ENCODE measurements at places on chromosomes 11 and 22.

DNA sequence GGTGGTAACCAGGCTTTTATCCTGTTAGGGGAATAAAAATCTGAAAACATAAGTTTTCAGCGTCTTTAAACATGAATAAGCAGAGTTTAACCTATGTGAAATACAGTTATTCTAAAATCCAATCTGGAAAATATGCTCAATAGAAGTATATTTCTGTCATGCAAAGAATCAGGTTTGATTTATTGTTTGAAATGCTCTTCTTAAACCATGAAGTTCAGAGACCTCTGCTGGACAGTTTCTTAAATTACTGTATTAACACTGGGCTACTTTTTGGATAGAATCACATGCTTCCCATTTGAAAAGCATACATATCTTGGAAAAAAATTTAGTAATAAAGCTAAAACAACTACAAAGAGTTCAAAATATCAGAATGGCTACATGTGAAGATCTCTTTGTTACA is 25.4 kb downstream of the APIP start:
- no peak for DNase-seq

- no peak for DNase-seq
These were observed 313.9 kb downstream of the ST3GAL4 start for GRCh38 chr11:126669416-126669815.

DNA sequence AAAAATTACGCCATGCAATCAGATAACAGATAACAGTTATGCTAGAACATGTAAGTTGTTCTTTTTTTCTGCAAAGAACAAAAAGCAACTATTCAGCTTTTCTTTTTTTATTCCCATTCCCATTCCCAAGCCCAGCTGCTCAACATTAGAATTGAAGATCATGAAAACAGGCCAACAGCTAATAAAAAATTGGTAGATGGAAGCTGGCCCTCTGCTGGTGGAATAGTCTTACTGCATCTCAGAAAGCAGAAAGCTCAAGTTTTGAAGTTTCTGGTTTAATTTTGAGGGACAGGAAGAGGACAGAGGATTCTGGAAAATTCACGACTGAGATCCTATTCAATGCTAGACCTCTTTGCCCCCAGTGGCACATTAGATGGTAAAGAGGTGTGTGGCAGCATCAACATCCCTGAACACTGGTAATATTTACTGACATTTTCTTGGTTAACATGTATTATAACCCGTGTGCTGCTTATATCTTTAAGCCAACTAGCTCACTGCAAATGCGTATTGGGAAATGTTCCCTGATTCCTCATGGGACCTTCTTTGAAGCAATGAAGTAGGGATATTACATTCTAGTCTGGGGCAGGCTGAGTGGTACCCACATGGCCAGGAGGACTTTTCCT is 591.2 kb downstream of the OPCML start:
- no peak for DNase-seq

DNA sequence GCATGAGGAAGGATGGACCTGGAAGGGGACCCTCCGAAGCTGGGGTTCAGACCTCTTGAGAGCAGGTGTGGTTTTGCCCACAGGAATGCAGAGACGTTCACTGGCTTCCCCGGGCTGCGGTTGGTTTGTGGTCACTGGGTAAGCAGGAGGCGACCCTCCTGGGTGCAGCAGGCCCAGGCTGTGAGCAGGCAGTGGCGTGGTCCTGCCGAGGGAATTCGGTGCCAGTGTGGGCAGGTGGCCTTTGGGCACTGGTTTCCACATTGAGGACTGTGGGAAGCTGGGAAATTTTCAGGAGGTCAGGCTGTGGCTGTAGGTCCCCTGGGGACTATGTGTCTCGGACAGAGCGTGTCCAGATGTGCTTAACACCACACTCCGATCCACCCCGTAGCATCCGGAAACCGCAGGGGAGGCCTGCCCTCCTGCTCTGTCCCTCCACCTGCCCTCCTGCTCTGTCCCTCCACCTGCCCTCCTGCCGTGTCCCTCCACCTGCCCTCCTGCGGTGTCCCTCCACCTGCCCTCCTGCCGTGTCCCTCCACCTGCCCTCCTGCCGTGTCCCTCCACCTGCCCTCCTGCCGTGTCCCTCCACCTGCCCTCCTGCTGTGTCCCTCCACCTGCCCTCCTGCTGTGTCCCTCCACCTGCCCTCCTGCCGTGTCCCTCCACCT is 27.5 kb downstream of the TPCN2 start:
- no peak for DNase-seq

DNA sequence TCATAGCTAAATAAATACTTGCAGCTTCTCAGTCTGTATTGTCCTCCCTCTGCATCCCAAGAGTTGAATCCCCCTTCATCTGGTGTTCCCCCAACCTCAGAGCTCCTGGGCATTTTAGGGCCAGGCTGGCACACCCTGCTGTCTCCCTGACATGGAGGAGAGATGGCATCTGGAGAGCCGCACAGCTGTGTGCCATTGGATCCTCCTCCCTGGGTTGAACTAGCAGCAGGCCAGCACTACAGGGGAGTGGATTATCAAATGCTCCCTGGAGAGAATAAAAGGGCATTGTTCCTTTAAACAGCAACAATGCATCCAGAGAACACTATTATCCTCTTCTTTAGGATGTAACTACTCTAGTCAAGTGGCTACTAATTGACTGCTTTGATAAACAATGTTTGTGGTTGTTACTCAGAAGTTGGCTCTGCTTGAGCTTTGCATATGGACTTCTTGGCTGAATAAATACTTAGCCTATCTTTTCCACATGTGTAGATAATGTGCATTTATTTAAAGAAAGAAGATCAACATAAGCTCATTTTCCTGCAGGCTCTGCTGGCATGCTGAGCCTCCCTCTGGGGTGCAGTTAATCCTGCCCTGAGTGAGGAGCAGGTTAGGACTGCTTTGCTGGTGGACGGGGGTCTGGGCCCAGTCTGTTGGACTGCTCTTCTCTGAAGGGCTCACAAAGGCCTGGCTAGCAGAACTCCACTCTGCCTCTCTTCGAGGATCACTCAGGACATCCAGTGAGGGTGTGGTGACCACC is 897.2 kb downstream of the TBC1D22A start:
- DNase-seq, result no peak

DNA sequence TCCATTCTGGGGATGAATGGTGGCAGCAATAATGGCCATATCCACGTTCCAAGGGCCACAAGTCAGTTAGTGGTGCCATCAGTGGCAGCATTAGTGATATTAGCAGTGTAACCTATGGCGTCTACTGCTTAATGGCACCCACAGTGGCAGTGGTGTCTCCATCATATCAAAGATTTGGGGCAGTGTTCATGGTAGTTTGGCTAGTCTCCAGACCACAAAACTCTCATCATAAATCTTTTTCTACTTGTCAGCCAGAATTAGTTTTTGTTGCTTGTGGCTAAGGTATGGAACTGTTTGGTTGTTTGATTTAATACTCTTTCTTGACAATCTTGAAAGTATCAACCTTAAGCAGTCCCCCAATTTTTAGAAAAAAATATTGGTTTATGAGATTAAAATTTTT is 45.1 kb upstream of the DEUP1 start:
- DNase-seq, result no peak
